Subcutaneous adipose tissue (tissue), 4 donors: ENCODE measurements at places on chromosomes 13 and 19. TPM values are rescaled to one million over a fixed set of nuclear protein-coding genes. Genes with fewer than 3 reads are reported as not detected.

Gene C19orf47
- total RNA-seq, result 10.4 TPM

Gene NLRP5
- total RNA-seq, result not detected

Gene WIZ
- total RNA-seq, result 48.2 TPM

Gene B3GNT3
- not detected for total RNA-seq

Gene TMEM272
- not detected for total RNA-seq

Gene ZNF730
- total RNA-seq, result 0.68 TPM

Gene RAB11B
- total RNA-seq, result 44.7 TPM

Gene PABPC3
- total RNA-seq, result 0.22 TPM

Gene ZNF429
- total RNA-seq, result 13.0 TPM

Gene ADGRE3
- not detected for total RNA-seq

Gene BRME1
- 3.0 TPM for total RNA-seq

Gene DCT
- total RNA-seq, result 0.68 TPM

Gene CEACAM21
- 3.1 TPM for total RNA-seq

Gene RSPH6A
- total RNA-seq, result not detected

Gene ZNF471
- 4.2 TPM for total RNA-seq

Gene CEACAM4
- total RNA-seq, result 3.6 TPM

Gene CGB1
- not detected for total RNA-seq

Gene FCHO1
- 5.1 TPM for total RNA-seq

Gene CEACAM8
- total RNA-seq, result 0.98 TPM

Gene ABCC4
- 4.1 TPM for total RNA-seq

Gene EBI3
- total RNA-seq, result 8.5 TPM

Gene ZNF563
- 4.4 TPM for total RNA-seq

Gene ALKBH7
- total RNA-seq, result 78.9 TPM

Gene ADGRE1
- not detected for total RNA-seq

Gene ENOX1
- total RNA-seq, result 2.0 TPM

Gene PSPN
- total RNA-seq, result 1.5 TPM

Gene BEST2
- total RNA-seq, result not detected

Gene CYSLTR2
- total RNA-seq, result 2.4 TPM

Gene CPB2
- total RNA-seq, result not detected

Gene ITPKC
- 20.9 TPM for total RNA-seq

Gene TUBGCP3
- total RNA-seq, result 38.6 TPM

Gene SH2D3A
- not detected for total RNA-seq

Gene GNA15
- total RNA-seq, result 8.6 TPM

Gene KCNC3
- total RNA-seq, result 0.34 TPM

Gene LRG1
- 1.3 TPM for total RNA-seq

Gene C19orf73
- total RNA-seq, result 1.5 TPM

Gene RFPL4AL1
- total RNA-seq, result not detected

Gene ZNF813
- 3.0 TPM for total RNA-seq

Gene MISP
- not detected for total RNA-seq

Gene IZUMO2
- total RNA-seq, result not detected

Gene ADGRE2
- 5.3 TPM for total RNA-seq

Gene CEACAM20
- total RNA-seq, result not detected

Gene RELB
- total RNA-seq, result 9.4 TPM
